ENCODE measurements at places on chromosomes 2 and 18.
A peak's percentile ranks its signal among the peaks of the same experiment; 100 is the strongest.

DNA sequence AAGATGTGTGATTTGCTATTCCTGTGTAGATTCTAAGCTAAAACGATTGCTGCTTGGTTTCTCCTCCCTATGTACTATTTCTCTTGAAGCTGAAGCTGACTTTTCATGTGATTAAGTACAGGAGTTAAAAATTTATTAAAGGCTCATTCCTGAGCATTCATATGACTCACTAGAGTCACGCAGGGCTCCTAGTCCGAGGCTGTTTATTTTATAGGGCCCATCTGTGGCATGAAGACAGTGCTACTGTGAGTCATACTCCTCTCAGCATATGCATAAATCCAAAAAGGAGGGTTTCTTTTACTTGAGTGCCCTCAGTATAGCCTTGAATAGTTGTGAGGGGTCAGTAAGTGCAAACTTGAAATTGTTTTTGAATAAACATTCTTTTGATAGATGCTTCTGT is 378.8 kb downstream of the PTPRM start:
- peak; percentile 68 for DNase-seq

- DNase-seq = no peak
Observed at GRCh38 chr2:46816151-46816845, 99.3 kb downstream of the MCFD2 start.

DNA sequence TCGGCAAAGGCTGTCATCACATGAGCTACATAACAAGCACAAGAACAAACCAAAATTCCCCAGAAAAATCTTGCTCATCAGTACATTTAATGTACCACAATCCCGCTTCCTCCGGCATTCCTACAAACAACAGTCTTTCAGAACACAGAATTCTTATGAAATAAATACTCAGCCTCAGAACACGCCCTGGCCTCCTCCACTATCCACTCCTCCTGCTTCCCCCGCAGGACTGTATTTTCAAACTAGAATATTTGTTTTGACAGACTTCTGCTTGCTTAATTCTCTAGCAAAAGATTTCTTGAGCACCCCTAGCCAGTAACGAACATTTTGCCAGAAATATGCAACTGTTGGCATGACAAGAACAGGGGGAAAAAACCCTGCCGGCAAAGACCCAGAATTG is 131.2 kb downstream of the THADA start:
- no peak for DNase-seq

DNA sequence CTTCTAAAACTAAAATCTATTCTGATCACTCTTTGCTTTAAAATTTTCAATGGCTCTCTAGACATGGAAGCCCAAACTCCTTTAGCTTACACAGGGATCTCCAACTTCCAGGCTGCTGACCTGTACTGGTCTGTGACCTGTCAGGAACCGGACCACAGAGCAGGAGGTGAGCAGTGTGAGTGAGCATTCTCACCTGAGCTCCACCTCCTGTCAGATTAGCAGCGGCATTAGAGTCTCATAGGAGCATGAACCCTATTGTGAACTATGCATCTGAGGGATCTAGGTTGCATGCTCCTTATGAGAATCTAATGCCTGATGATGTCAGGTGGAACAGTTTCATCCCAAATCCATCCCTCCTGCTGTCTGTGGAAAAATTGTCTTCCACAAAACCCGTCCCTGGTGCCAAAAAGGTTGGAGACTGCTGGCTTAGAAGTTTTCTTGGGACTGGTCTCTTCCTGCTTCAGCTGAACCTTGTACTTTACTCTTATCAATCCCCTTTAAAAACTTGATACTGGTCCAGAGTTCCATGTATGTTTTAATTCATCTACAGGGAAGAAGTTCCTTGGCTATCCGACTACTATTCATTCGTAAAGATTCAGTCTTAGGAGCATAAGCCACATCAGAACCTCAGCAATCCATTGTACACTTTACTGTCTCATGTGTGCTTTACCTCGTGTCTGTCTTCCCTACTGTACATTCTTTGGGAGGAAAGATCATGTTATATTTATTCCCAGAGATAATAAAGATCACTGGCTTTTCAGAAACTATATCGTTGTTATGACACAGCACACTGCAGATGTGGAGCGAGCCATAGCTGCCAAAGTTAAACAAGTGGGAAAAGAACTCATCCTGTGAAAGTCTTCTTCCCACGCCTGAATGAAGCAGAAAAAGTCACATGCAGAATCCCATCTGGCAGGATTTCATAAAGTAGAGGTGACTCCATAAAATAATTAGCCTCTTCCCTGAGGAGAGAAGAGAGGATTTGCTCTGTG is 183.8 kb downstream of the LRATD1 start:
- no peak for DNase-seq

DNA sequence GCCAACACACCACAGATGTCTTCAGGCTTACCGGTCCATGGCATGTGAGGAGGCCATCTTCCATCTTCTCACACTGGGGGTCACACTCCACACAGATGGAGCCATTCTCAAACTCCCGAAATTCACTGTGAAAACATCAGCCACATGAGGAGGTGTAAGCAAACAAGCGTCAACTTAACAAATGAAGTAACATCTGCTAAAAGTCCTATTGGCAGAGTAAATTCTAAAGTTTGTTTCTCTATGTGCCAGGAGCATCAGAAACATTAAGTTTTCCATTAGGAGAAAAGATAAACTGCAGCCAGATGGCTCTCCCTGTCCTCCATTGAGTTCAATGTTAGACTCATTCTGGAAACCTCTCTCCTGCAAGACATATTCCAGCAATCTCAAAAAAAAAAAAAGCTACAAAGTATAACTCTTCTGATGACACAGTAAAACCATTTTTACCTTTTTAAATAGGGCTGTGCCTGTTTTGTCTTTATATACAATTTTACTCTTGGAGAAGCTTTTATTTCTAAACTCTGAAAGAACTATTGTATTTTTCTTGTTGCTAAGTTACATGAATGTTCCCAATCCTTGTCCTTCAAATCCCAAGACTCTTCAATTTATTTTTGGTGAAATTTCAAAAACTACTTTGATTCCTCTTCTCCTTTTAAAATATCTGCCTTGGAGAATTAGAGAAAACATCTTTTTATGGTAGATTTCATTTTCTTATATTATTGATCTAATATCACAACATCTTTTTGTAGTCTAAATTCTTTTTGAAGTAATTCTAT is 865.3 kb downstream of the ERBB4 start:
- DNase-seq = no peak

- no peak for DNase-seq
Observed at GRCh38 chr18:77062518-77063003, 70.0 kb downstream of the MBP start.

GRCh38 chr2:239873656-239874635 is 151.2 kb downstream of the NDUFA10 start:
- no peak for DNase-seq

DNA sequence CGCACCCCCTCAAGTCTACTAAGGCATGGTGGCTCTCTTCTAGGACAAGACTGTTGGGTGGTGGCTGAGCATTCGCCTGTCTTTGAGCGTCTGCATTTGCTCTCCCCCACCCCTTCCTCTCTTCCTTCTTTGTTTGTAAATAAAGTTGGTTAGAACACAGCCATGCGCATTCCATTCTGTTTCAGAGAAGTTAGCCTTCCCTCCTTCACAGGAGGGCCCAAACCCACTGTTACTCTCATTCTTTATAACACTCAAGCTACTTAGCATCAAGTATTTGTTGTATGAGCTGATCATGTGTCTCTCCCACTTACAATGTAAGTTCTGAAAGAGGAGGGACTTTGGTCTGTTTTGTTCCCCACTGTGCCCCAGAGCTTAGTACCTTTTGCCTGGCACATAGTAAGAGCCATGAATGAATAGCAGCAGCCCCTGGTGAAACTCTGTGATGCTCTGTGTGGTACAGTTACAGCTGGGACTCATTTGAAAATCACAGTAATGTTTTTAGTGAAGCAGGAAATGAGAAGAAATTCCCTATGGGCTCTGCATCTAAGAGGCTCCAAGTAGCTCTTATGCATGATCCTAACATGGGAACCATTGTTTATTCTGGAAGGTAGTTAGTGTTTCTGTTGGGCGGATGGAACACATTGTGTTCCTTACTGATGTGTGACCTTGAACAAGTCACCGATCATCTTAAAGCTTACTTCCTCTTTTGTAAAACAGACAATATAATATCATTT is 7.7 kb downstream of the MGAT5 start:
- peak; percentile 78 for DNase-seq

GRCh38 chr2:26542676-26543505 is 65.0 kb upstream of the OTOF start:
- no peak for DNase-seq

DNA sequence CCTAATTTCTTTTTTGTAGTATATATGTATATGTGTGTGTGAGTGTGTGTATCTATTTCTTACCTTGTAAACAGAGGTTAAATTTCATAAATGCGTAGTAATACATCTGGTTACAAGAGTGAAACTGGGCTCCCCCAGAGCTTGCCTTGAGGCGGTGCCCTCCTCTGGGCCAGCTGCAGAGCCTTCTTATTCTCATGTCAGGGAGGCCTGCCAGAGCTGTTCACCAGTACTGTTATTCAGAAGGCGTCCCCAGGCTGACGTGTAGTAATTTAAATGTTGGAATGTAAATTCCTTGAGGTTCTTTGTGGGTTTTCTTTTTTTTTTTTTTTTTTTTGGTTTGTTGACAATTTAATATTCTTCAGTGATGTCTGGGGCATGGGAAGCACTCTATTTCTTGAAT is 11.2 kb downstream of the COPS8 start:
- peak; percentile 35 for DNase-seq

- no peak for DNase-seq
Observed at GRCh38 chr18:9994026-9994570, 80.3 kb downstream of the VAPA start.

GRCh38 chr2:148218326-148219075 is 197.6 kb downstream of the MBD5 start:
- DNase-seq = no peak

DNA sequence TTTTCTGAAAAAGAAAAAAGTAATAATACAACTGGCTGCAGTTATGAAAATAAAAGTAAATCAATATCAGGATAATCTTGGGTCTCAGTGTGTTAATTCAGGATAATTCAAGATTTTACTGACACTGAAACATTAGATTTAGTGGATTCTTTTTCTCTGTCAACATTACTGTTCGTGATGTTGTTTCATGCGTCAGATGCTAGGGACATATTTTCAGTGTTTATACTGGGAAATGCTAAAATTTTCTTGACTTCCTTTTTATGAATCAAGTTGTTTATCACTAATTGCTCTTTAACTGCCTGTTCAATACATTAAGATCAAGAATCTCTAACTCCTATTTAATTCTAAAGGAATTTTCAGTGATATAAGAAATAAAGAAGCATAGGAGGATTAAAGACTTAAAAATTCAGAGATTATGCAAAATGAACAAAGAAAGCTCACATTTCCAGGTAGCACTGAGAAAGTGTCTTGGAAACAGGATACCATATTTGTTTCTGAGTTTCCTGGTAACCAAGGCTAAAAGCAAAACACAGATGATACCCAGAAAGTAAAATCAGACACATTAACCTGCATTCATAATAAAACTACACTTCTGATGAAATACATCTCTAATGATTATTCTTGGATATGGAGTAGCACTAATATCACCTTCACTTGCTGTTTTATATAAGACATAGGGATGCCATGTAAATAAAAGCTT is 174.0 kb downstream of the ARL4C start:
- no peak for DNase-seq

DNA sequence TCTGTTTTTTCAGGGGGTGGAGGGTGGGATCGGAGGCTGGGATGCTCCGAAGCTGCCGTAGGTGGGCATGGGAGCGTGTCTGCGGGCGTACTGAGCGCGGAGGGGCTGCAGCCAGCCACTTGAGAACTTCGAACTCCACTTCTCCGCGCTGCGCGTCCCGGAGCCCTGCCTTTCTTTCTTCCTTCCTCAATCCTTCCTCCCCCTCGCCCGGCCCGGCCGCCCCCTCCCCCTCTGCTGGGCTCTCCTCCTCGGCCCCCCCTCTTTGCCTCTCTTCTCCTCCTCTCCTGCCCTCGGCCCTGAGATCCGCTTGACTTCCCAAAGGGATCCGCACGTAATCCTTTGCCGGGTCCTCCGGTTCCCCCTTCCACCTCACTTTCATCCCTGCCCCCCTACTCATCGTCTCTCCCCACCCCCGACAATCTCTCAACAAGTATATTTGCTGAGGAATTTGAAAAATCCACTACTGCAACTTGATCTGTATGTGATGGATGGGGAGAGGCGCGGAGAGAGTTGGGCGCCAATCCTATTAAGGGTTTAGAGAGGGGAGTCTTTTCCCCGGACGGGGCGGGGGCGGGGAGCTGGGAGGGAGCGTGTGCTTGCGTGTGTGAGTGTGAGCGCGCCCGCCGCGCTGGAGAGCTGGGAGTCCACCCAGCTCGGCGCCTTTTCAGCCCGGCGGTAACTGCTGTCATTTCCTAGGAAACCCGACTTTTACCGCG is 1.1 kb downstream of the GLI2 start:
- peak; percentile 62 for DNase-seq

DNA sequence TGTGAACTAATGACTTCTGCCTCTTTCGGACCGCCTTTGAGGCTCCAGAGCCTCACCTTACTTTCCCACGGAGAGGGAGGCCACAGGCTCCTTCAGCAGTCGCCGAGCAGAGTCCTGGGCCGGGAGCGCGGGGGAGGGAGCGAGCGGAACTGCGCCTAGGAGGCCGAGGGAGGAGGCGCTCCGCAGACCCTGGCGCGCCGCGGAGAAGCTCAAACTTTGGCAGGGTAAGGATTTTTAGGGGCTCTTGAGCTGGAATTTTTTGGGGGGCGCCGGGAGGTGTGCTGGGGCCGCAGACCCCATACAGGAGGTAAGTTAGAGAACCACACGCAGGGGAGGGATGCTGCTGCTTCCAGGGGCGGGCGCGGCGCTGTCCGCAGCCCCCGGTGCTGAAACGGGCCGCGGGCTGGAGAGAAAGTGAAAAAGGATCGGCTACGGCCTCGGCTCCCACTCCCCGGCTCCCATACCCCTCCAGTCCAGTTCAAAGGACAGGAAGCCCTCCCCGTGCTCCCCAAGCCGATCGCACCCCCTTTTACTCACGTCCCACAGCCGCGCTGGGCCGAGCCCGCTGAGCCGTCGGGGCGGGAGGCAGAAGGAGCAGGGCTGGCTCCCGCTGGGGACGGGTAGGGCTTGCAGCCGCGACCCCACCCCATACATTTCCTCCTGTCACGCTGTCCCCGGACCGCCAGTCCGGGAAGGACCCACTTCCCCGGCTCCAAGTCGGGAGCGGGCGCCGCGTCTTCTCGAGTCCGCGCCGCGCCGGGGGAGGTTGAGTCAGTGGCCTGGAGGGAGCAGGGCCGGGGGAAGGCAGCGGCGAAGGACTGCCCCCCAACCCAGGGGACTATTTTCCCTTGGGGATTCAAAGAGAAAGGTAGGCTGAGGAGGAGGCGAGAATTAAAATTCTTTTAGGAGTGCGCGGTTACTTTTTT is at the start of gene CNGA3:
TSS of gene CNGA3 (plus strand) at position 146 of the 926 bp plus-strand sequence. CDS start 23,520 bp downstream, outside the sequence.
- DNase-seq = no peak

- DNase-seq = no peak
Observed at GRCh38 chr2:144154205-144154604, 365.7 kb downstream of the ZEB2 start.

GRCh38 chr2:29829841-29830240 is 91.5 kb downstream of the ALK start:
- DNase-seq = no peak

DNA sequence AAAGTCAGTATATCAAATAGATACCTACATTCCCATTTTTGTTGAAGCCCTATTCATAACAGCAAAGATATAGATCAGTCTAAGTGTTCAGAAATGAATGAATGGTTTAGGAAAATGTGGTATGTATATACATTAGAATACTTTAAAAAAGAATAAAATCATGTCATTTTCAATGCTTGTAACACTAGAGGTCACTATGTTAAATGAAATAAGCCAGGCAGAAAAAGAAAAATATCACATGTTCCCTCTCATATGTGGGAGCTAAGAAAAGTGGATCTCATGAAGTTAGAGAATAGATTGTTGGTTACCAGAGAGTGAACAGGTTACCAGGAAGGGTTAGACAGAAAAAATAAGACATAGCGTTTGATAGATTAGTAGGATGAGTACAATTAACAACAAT is 1111.0 kb upstream of the SLC39A10 start:
- DNase-seq = no peak

GRCh38 chr2:35365859-35366258 is 989.7 kb upstream of the CRIM1 start:
- DNase-seq = no peak
